A673 (cell line): ENCODE measurements at places on chromosomes 2 and 18. TPM values are rescaled to one million over a fixed set of nuclear protein-coding genes. Genes with fewer than 3 reads are reported as not detected.
A peak's percentile ranks its signal among the peaks of the same experiment; 100 is the strongest.

DNA sequence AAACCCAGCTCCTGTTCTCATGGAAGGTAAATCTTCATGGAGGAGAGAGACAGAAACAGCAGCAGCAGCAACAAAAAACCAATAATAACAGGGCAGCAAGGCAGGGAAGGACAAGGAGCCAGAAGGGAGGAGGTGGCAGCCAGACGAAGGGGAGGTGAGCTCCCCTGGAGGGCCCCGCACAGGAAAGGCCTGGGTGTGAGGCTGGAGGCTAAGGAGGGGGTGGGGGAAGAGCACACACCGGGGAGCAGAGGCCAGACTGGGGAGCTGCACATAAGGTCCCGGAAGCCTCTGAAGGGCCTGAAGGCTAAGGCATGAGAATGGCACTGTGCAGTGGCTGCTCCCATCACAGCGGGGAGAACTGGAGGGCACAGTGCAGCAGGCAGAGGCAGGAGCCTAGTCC is 94.8 kb upstream of the SMAD7 start:
- no peaks in the 10 kb centered on the region for H3K27me3 ChIP-seq
- no peak overlapping the region for H3K27ac ChIP-seq
- H3K4me1 ChIP-seq, result no peaks in the 10 kb centered on the region
- no peaks in the 10 kb centered on the region for H3K36me3 ChIP-seq
- no peak for DNase-seq
- H3K4me3 ChIP-seq, result no peak overlapping the region

GPR35 gene
- total RNA-seq, result 2.7 and 2.9 TPM in 2 replicates

SUMO1 gene
- 157 and 166 TPM in 2 replicates for total RNA-seq

DNA sequence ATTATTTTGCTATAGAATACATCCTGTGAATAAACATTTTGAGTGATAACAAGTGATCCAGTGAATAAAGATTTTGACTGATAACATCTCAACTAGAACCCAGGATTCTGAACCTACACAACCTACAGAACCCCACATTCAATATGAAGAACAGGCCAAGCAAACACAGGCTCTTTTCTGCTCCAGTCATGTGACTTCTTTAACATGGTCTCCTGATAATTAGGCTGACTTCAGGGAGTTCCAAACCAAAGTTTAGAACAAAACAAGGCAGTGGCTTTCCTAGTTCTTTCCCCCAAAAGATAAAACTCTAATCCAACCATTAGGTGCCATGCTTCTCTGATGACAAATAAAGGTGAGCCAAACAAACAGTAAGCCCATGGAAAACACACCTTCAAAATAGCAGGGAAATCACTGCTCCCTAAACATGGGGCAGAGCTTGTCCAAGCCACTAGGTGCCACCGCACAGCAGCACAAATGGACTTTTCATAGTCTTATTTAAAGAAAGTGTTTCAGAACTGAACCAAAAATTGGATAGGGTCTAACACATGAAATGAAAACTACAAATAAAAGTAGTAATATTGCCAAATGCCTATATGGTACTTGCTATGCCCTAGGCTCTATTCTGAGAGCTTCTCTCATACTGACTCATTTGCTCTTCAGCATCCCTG is 95.3 kb downstream of the EVA1A start:
- H3K27me3 ChIP-seq, result no peaks in the 10 kb centered on the region
- H3K4me1 ChIP-seq, result peaks cover 11% of the 10 kb centered on the region
- no peaks in the 10 kb centered on the region for H3K36me3 ChIP-seq
- DNase-seq, result peak; percentile 55

TBR1 gene
- 0.17 and 0.44 TPM in 2 replicates for total RNA-seq

- H3K4me3 ChIP-seq, result no peak overlapping the region
- H3K27me3 ChIP-seq, result peaks cover 46% of the 10 kb centered on the region
- DNase-seq, result peak; percentile 96
Observed at GRCh38 chr2:237281836-237282306, 132.1 kb downstream of the COL6A3 start.

NR4A2 gene
- 1.1 and 1.8 TPM in 2 replicates for total RNA-seq

ANKMY1 gene
- total RNA-seq, result 21.0 and 21.8 TPM in 2 replicates

GRCh38 chr2:207244971-207245925 is 79.5 kb upstream of the KLF7 start:
- no peak for DNase-seq
- H3K4me1 ChIP-seq, result no peaks in the 10 kb centered on the region
- no peaks in the 10 kb centered on the region for H3K36me3 ChIP-seq
- H3K27me3 ChIP-seq, result no peaks in the 10 kb centered on the region
- H3K4me3 ChIP-seq, result no peak overlapping the region

ABCG5 gene
- not detected in 2 replicates for total RNA-seq

- H3K36me3 ChIP-seq, result peaks cover 23% of the 10 kb centered on the region
- H3K27me3 ChIP-seq, result no peaks in the 10 kb centered on the region
- H3K27ac ChIP-seq, result no peak overlapping the region
- no peaks in the 10 kb centered on the region for H3K4me1 ChIP-seq
Observed at GRCh38 chr2:64586883-64587481, 62.9 kb downstream of the AFTPH start.

IL36G gene
- total RNA-seq, result not detected in 2 replicates

DNA sequence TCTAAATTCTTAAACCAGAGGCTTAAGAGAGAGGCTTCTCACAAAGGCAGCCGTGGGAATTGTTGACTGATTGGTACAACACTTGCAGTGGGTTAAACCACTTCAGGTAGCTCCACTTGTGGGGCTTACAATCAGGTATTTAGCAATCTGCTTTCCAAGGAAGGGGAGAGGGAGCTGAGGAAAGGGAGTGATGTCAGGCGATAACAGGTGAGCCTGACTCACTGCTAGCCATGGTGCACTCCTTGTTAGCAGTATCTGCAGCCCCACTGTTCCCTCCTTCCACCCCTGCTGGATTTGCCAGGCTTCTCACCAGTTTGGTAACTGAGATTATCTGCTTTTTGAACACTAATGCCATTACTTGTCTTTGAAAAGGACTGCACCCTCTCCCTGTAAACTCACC is 1056.7 kb upstream of the FANCL start:
- no peaks in the 10 kb centered on the region for H3K4me1 ChIP-seq
- H3K27ac ChIP-seq, result no peak overlapping the region
- no peak for DNase-seq
- no peak overlapping the region for H3K4me3 ChIP-seq

- no peak overlapping the region for H3K4me3 ChIP-seq
- no peaks in the 10 kb centered on the region for H3K36me3 ChIP-seq
- no peaks in the 10 kb centered on the region for H3K27me3 ChIP-seq
- peaks cover 18% of the 10 kb centered on the region for H3K4me1 ChIP-seq
- DNase-seq, result peak; percentile 93
Observed at GRCh38 chr2:212052412-212053159, 486.0 kb downstream of the ERBB4 start.
